ENCODE measurements at places on chromosomes 7 and 10. TPM values are rescaled to one million over a fixed set of nuclear protein-coding genes. Genes with fewer than 3 reads are reported as not detected.

CALML5 gene
- total RNA-seq, result not detected

PROSER2 gene
- total RNA-seq, result 5.5 TPM

NUPR2 gene
- not detected for total RNA-seq

FAM180A gene
- 30.5 TPM for total RNA-seq

NACAD gene
- total RNA-seq, result 3.2 TPM

HOXA10 gene
- 1.8 TPM for total RNA-seq

SLC13A1 gene
- not detected for total RNA-seq

TRIM50 gene
- total RNA-seq, result not detected

CYP3A5 gene
- 92.0 TPM for total RNA-seq

HMX2 gene
- total RNA-seq, result not detected

ZWINT gene
- total RNA-seq, result 4.0 TPM

SAMD9 gene
- 17.5 TPM for total RNA-seq

PLEKHS1 gene
- not detected for total RNA-seq

IGF2BP3 gene
- total RNA-seq, result 0.32 TPM

ITPRID1 gene
- total RNA-seq, result not detected

SFXN2 gene
- total RNA-seq, result 4.3 TPM

LRIT1 gene
- total RNA-seq, result not detected

Data from omental fat pad (tissue), 4 donors.